Brain pericyte (primary cell): ENCODE measurements at places on chromosomes 2 and 18.

DNA sequence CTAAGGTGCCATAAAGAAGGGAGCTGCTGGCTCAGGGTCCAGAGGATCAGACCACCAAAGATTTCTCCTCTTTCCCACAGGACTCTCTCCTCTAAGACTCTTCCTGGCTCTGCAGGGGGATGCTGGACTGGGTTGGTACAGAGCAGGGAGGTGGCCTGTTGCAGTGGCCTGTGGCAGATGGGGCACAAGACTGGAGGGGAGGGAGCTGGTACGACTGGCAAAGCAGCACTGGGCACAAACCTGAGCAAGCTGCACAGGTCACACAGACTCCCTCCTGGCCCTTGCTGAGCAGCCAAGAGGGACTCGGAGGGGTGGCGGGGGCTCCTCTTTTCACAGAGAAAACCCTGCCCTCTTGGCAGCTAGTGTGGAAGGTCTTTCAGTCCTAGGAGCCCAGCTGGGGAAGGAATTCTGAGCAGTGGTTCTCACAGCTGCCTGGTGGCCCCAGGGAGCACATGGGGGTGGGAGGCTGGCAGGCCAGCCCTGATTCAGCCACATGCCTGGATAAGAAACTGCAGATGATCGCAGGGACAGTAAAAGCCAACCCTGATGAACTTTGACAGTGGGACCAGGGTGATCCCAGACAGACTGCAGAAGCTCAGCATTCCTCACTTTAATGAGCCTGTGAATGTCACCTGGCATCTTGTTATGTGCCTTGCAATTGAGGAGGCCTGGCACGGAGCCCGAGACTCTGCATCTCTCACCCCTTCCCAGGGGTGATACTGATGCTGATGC, 32.5 kb upstream of the ACAA2 start:
- no peak for DNase-seq

DNA sequence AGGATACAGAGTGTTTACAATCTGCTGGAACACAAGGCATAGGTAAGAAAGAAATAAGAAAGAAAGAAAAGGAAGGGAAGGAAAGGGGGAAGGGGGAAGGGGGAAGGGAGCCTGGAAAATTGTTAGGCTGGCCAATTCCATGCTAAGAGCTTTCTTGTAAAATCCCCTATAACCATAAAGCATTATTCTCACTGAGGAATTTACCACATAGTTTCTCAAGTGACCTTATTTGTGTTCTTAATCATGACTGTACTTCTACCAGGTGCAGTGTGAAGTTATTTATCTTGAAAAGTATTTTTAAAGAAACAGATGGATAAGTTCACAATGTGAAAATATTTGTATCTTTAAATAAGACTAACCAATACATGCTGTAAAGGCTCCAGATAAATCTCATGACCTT, 39.2 kb upstream of the KIDINS220 start:
- DNase-seq: no peak

DNA sequence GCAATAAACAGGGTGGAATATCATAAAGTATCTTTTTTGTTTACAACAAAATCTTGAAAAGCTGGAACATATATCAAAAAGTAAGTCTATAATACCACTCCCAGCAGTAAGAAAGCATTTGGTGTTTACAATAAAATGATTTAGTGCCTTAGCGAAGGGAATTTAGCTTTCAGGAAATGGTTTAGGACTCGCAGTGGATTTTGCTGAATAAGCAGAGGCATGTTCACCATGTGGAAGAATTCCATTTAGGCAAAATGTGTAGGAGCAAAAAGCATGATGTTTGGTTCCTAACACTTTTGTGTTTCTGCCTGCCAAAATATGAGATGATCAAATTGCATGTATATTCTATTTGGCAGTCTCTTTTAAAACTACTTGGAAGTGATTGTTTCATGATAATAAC, 163.6 kb downstream of the AGPS start:
- DNase-seq: no peak

DNA sequence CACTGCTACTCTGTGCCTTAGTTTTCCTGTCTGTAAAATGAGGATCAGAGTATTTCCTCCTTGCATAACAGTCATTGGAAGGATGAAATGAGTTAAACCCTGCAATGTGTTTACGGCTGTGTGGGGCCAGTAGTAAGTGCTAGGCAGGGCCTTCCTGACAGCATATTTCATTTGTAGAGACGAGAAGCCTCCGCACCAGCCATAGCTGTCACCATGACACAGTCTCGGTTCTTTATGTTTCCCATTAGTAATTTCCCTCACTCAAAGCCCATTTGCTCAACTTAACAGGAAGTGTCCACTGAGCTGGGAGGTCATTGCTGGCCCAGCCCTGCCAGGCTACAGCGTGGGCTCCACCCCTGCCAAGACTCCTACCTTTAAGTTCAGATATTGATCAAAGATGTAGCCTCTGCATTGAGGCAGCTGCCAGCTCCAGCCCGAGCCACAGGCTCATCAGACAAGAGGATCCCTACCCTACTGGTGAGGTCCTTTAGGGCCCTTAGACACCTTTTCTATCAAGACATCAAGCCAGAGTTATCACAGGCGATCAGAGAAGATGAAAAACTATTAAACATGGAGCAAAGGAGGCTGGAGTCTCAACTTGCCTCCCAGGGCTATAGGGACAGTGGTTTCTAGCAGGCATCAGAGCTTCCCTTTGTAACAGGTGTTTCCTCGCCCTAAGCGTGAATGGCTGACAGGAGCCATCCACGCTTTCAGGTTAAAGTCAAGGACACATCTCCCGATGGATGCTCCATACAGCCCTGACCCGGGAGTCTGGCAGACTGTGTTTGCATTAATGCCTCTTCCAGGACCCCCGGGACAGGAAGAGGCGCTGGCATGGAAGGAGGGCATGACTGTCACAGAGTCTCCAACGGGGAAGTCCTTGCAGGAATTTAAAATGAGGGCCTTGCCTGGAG, 251.7 kb downstream of the NDUFA10 start:
- DNase-seq: no peak

DNA sequence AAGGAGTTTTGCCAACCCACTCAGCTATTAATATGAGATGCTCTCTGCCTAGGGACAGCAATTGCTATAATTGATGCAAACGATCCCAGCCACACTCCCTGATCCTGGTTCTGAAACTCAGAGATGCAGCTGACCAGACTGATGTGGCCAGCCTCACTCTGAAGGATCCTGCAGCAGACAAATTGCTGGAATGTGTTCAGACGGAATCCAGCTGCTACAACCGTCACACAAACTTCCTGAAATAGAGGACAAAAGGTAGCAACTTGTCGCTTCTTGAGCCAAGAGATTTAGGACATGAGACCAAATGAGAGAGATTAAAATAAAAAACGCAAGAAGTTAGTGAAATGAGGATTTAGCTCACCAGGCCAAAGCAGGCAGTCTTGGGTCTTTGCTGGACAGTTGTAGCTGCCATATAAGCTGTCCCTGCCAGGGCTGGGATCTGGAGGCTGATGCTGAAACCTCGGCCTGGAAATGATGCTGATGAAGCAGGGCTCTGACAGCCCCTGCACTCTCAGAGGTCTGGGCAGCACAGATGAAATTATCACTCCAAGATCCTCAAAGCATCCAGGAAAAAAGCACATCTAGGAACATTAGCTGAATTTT, 8.3 kb upstream of the YWHAQ start:
- no peak for DNase-seq

DNA sequence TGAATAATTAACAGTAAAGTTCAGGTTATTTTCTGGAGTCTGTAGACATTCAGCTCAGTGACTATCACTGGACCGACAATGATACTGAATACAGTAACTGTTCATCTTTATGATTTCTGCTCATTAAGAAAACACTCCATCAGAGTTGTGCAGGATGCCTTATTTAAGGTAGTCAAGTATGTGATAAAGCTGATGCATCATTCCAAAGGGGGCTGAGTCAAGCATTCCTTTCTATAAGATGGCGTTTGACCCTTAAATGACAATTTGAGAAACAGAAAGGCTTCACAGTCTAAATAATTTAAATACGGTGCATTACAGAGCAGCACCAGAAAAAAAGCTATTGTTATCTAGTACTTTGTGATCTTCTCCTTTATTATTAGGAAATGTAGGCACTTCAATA, 131.1 kb downstream of the CDH2 start:
- no peak for DNase-seq

DNA sequence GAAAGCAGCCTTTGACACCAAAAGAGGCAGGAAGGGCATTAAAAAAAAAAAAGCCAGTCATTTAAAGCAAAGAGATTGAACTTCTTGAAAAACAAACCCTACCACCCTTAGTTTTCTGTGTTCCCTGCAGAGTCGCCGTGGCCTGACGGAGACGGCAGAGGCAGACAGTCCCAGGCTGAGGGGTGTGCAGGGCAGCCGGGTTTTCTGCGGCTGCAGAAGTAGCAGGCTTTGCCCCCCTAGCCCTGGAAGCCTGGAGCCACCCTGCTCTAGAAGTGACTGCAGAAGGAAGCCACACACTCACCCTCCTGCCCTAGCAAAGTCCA, 2.8 kb downstream of the INPP5D start:
- no peak for DNase-seq

DNA sequence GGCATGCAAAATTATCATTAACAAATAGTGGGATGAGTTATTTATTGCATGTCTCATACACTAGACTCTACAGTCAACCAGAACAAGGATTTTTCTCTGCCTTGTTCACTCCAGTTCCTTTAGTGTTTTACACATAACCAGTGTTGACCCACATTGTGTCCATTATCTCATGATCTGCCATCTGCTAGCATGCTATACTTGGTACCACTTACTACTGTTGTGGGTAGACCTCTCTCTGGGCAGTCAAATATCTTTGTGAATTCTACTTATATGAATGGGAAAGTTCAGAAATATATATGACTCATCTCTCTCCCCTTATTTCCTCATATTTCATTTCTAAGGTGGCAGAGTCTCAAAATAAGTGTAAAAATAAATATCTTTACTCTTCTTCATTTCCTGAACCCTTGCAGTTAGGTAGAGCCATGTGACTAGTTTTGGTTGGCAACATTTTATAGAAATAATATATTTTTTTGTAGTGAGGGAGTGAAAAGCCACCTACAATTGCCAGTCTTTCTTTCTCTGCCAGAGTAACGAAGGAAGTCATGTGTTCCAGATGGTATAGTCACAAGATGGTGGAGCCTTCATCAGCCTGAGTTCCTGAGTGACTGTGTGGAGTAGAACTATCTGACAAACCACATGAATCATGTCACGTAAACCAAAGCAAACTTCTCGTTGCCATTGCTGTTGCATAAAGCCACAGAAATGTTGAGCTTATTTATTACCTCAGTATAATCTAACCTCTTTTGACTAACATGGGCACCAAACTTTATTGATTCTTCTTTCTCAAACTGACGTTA, 704.0 kb downstream of the RNF144A start:
- no peak for DNase-seq

DNA sequence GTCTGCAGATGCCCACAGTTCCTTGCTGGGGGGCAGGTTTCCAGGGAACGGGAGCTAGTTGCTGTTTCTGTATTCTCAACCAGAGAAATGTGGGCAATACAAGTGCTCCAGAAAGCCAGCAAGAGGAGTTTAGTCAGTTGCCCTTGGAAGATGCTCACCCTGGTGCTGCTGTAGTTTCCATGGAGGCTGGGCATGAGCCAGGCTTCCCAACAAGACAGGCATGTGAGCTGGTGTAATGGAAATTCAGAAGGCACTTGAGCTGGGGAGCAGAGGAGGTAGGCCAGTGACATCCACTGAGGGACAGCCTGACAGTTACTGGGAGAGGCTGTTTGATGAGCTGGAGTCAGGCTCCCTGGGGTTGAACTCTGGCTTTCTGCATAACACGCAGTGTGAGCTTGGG, 7.7 kb downstream of the HK2 start:
- DNase-seq: no peak

DNA sequence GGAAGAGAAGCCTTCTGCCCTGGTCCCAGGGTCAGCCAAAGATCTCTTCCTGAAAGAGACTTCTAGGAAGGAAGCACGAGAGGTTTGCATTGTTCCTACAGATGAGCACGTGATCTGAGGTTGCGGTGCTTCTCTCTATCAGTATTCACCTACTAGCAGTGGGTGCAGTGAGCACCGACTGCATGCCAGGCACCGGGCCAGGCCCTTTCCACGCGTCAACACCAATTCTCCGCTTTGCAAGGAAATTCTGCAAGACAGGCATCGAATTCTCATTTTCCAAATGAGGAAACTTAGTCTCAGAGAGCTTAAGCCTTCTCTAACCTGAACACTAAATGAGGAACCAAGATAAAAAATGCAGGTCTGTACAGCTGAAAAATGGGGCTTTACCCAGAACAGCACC, 151.5 kb upstream of the MYCN start:
- no peak for DNase-seq
